Adrenal gland (tissue), 19 donors: ENCODE measurements at places on chromosomes 11 and 22. TPM values are rescaled to one million over a fixed set of nuclear protein-coding genes. Genes with fewer than 3 reads are reported as not detected.

DEUP1 gene
- 0.97 TPM for total RNA-seq

GRCh38 chr11:17642980-17643379, 76.4 kb upstream of the MYOD1 start:
- DNase-seq, result no peak

OTOG gene
- total RNA-seq, result not detected

WT1 gene
- 0.39 TPM for total RNA-seq

GRCh38 chr22:34812631-34813030, 253.3 kb upstream of the ISX start:
- DNase-seq, result no peak

POU2AF1 gene
- not detected for total RNA-seq

DNA sequence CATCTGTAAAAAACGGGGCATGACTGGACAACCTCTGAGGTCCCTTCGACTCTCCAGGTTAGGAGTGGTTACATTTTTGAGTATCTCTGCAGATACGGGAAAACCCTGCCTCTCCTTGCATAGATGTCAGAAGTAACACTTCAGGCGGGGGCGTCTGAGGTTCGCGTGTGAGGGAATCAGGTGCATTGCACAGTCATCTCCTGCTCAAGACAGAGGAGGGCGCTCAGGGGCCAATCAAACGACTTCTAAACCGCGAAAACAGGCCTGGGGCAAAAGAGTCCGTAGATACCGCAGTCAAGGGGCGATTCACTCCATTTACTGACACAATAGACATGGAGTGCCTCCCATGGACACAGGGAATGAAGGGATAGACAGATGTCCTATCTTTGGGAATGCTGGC, 31.7 kb downstream of the KIRREL3 start:
- no peak for DNase-seq

- no peak for DNase-seq
Observed at GRCh38 chr11:127066401-127067090, 66.0 kb upstream of the KIRREL3 start.

P2RY2 gene
- 8.4 TPM for total RNA-seq

GRCh38 chr11:45374653-45375059, 88.5 kb upstream of the SYT13 start:
- no peak for DNase-seq

- no peak for DNase-seq
Observed at GRCh38 chr11:13174090-13174489, 103.5 kb upstream of the BMAL1 start.

CEP126 gene
- 3.0 TPM for total RNA-seq

DNA sequence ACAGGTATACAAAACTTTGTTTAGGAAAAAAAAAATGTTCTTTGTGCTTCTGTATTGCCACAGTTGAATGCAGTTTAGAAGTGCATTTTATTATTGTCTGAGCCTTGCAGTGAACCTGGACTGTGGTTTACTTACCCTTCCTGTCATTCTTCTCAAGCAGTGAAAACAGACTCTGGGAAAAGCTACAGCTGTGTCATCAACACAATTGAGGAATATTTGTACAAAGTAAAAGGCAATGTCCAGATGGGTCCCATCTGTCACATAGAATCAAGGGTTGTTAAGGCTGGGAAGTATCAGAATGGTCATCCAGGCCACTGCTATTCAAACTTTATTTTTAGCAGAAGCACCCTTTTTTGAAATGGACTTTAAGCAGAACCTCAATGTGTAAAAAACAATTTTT, 73.3 kb downstream of the TRIM44 start:
- no peak for DNase-seq

NLRP6 gene
- 0.14 TPM for total RNA-seq

GRCh38 chr11:8767466-8768142, 85.0 kb downstream of the RPL27A start:
- DNase-seq, result no peak

NCAPH2 gene
- 22.9 TPM for total RNA-seq

ARHGAP8 gene
- total RNA-seq, result 1.4 TPM

GRCh38 chr11:12731841-12732336, 57.7 kb downstream of the TEAD1 start:
- no peak for DNase-seq

PHETA2 gene
- total RNA-seq, result 10.3 TPM
